ENCODE measurements at places on chromosomes 12 and 14. TPM values are rescaled to one million over a fixed set of nuclear protein-coding genes. Genes with fewer than 3 reads are reported as not detected.

BIN2 gene
- polyA plus RNA-seq, result 4.6 TPM

PTPN21 gene
- 24.4 TPM for polyA plus RNA-seq

NUP107 gene
- 75.2 TPM for polyA plus RNA-seq

RD3L gene
- not detected for polyA plus RNA-seq

All from right lung (tissue), 10 donors.